ENCODE measurements at places on chromosomes 2 and 18. TPM values are rescaled to one million over a fixed set of nuclear protein-coding genes. Genes with fewer than 3 reads are reported as not detected.

- no peak overlapping the region for H3K4me3 ChIP-seq
- H3K27ac ChIP-seq: no peak overlapping the region
- H3K27me3 ChIP-seq: no peaks in the 10 kb centered on the region
- H3K4me1 ChIP-seq: peaks cover 33% of the 10 kb centered on the region
- H3K36me3 ChIP-seq: peaks cover 5% of the 10 kb centered on the region
- DNase-seq: no peak
Measured at GRCh38 chr18:62838475-62839098, 123.2 kb downstream of the PHLPP1 start.

DNA sequence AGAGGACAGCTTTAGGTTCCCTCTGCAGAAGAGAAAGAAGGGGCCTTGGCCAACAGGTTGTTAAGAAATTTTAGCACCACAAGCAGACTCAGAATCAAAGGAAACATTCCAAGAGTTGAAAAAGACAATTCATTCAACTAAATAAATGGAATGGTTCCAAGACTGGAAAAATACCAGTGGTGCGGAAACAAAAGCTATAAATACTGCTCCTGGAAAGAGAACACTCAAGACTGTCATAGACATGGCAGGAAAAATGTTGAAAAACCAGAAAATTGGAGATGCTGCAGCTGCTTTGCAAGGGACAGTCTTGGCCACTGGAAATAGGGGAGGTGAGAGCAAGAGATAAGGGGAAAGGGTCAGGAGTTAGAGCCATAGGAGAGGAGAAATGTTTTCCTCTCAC lies 312.7 kb upstream of the CYRIA start:
- no peak overlapping the region for H3K4me3 ChIP-seq
- DNase-seq: no peak
- peaks cover 2% of the 10 kb centered on the region for H3K4me1 ChIP-seq
- no peak overlapping the region for H3K27ac ChIP-seq

DNA sequence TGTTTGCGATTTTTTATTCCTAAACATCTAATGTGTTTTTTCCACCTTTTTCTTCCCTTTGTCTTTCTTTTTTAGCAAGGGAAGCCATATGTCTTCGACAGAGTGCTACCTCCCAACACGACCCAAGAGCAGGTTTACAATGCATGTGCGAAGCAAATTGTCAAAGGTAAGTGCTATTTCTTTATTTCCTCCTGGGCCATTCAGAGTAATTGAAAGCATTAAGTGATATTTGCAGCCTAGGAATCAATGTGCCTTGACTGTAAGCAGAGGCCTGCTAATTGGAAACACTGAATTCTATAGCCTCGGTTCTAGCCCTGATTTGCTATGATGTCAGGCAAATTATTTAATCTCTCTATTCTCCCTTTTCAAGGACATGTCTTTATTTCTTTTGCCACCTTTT lies 47.0 kb downstream of the KIF5C start:
- H3K36me3 ChIP-seq: peaks cover 12% of the 10 kb centered on the region
- H3K27me3 ChIP-seq: peaks cover 12% of the 10 kb centered on the region
- no peak overlapping the region for H3K27ac ChIP-seq

- no peaks in the 10 kb centered on the region for H3K36me3 ChIP-seq
- no peaks in the 10 kb centered on the region for H3K27me3 ChIP-seq
- DNase-seq: no peak
- H3K4me1 ChIP-seq: peaks cover 20% of the 10 kb centered on the region
Measured at GRCh38 chr2:207479198-207479785, 50.5 kb upstream of the CREB1 start.

DNA sequence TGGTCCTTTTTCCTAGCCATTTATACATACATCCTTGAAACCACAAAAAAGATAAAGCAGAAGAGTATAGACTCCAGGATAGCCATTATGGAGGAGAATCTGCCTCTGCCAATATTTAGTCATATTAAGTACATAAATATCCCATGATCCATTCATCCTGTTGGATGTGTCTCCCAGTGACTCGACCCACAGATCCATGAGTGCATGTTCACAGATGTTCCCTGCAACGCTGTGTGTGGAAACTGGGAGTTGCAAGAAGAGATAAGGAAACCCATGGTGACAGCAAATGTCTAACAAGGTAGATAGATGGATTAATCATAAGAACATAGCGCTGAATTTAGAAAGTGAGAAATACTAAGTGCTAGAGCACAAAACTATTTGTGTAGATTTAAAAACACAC lies 34.5 kb downstream of the STK39 start:
- no peaks in the 10 kb centered on the region for H3K36me3 ChIP-seq
- H3K27me3 ChIP-seq: no peaks in the 10 kb centered on the region
- no peak for DNase-seq

GRCh38 chr18:59705145-59705544 lies 7.9 kb upstream of the CCBE1 start:
- no peak overlapping the region for H3K4me3 ChIP-seq
- no peaks in the 10 kb centered on the region for H3K36me3 ChIP-seq
- peaks cover 39% of the 10 kb centered on the region for H3K27me3 ChIP-seq
- H3K27ac ChIP-seq: no peak overlapping the region
- DNase-seq: no peak

DNA sequence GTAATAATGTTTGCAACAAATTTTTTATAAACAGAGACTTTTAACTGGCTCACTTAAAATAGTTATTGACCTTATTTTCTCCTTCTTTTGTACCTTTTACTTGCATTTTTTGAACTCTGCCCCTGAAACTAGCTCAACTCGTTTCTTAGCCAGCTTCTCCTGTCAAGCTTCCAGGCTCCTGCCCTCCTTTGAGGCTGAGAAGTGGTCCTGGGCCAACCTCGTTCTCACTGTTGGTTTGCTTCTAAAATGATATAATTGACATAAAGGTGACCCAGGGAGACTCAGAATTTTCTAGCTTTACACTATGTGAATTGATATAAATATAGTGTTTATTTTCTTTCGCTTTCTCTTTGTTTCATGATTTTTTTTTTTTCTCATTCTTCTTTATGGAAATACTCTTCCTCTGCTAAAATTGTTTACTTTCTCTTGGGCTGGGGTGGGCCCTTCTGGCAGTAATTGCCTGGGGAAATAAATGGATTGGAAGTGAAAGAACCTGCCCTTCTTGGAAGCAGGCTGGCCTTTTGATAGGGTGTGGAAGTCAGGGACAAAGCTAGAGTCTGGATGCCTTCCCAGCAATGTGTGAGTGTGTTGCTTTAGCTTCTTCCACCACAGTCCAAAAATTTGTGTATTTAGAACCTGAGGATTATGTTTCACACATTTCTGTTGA lies 30.7 kb downstream of the GPD2 start:
- H3K4me3 ChIP-seq: no peak overlapping the region
- H3K27ac ChIP-seq: peak overlapping the region; percentile 40
- H3K4me1 ChIP-seq: peaks cover 57% of the 10 kb centered on the region
- no peaks in the 10 kb centered on the region for H3K27me3 ChIP-seq
- no peak for DNase-seq
- no peaks in the 10 kb centered on the region for H3K36me3 ChIP-seq

- no peaks in the 10 kb centered on the region for H3K4me1 ChIP-seq
- peak overlapping the region; percentile 53 for H3K4me3 ChIP-seq
- no peak for DNase-seq
- peaks cover 33% of the 10 kb centered on the region for H3K27me3 ChIP-seq
Measured at GRCh38 chr2:65662654-65663432, 230.4 kb upstream of the SPRED2 start.

Gene HJURP
- polyA plus RNA-seq: not detected

GRCh38 chr2:105858868-105859693 lies 114.4 kb downstream of the NCK2 start:
- H3K4me3 ChIP-seq: no peak overlapping the region
- no peaks in the 10 kb centered on the region for H3K27me3 ChIP-seq
- peaks cover 31% of the 10 kb centered on the region for H3K36me3 ChIP-seq
- H3K27ac ChIP-seq: no peak overlapping the region

Data from naive B cell (primary cell).